ENCODE measurements at places on chromosomes 2 and 18.

DNA sequence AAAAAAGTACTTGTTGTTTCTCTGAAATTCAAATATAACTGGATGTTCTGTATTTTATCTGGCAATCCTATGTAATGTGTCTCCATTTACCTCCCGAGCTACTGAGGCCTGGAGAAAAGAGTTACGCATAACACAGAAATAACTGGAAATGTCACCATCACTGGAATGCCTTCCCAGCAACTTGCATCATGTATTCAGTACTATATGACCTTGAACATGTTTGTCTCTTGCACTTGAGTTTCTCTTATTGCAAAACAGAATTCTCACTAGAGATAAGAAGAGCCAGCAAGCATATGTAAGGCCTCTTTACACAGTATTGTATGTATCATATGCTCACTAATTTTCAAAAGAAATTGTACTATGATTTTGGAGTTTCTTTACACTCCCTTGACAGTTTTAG is 99.6 kb upstream of the CTAGE1 start:
- DNase-seq: no peak

GRCh38 chr18:13376841-13377351 is 158.3 kb downstream of the LDLRAD4 start:
- peak; percentile 70 for DNase-seq

GRCh38 chr2:170310876-170311502 is 133.0 kb downstream of the MYO3B start:
- DNase-seq: no peak

DNA sequence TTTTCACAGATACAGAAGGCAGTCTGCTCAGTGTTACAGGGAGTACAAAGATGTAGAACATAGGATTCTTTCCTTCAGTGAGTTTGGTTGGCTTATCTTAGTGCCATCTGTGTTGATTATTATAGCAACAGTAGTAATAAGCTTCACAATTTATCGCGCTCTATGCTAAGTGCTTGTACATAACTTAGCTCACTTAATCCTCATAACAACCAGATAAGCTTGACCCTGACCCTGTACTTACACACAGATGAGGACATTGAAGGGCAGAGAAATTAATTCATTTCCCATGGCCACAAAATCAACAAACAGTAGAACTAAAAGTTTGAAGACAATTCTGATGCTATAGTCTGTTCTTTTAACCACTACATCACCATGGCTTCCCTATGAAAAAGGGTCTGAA is 121.8 kb downstream of the SPHKAP start:
- DNase-seq: no peak

DNA sequence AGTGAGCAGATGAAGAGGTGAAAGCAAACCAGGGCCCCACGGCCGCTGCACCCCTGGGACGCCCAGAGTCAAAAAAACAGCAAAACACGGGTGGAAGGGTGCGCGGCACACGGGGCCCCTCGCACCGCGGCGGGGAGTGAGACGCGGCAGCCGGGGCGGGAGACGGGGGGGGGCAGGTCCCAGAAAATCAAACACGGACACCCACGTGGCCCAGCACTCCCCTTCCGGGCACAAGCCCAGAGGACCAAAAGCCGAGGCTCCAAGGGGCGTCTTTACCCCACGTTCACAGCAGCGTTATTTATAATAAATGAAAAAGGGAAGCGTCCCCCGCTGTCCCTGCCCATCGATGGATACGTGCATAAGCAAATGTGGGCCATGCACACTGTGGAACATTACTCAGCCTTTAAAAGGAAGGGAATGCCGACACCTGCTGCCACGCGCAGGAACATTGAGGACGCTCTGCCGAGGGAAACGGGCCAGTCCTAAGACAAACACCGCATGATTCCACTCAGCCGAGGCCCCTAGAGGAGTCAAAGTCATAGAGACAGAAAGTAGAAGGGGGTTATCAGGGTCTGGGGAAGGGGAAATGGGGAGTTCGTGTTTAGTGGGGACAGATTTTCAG is 677 bp upstream of the COPS9 start:
- peak; percentile 31 for DNase-seq

DNA sequence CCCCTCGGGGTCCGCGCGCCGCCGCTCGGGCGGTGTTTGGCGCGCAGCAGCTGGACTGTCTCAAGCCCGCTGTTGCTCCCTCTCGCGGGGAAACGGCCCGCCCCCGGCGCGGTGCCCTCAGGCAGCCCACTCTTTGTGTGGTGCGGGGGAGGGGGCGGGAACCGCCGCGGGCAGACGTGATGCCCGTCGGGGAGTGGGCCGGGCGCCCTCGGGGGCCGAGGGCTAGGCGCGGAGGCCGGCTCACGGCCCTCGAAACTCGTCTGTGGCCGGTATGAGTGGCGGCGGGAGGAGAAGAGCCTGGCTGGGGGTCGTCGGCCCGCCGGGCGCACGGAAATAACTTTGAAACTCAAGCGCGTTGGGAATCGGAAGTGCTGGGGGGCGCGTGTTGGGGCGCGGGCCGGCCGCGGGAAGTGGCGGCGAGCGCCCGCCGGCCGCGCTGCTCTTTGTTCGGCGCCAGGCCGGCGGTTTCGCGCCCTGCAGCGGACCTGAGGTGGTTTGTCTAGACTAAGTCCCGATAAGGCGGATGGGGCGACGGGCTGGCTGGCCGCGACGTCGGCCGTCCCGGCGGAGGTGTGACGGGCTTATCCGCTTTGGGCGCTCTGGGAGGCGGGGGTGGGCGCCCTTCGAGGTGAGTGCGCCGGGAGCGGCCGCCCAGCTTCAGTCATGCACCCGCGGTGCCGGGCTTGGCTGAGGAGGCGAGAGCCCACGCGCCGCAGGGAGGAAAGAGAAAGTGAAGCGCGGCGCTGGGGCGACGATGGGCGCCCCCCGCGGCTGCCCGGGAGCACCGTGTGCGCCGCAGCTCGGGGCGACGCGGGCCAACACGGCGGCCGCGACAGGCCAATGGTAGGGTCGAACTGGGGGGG is 679 bp downstream of the PTMA start:
- peak; percentile 62 for DNase-seq

GRCh38 chr2:204187229-204188083 is 250.9 kb downstream of the ICOS start:
- DNase-seq: no peak

GRCh38 chr2:198283146-198283545 is 478.8 kb downstream of the PLCL1 start:
- no peak for DNase-seq

GRCh38 chr2:161571051-161571429 is 53.2 kb upstream of the SLC4A10 start:
- no peak for DNase-seq

GRCh38 chr2:152198499-152198898 is 22.9 kb upstream of the STAM2 start:
- DNase-seq: no peak

- DNase-seq: peak; percentile 50
Observed at GRCh38 chr2:157743051-157743450, 114.4 kb upstream of the ACVR1C start.

- no peak for DNase-seq
Observed at GRCh38 chr2:237208373-237209260, 122.9 kb downstream of the COPS8 start.

GRCh38 chr2:72386288-72386687 is 238.6 kb upstream of the CYP26B1 start:
- no peak for DNase-seq

Measured in activated CD8-positive, alpha-beta T cell treated with anti-CD3 and anti-CD28 coated beads, Interleukin-2, amount 10 ng/mL, durations not matched to agents 7 days and 5 days (primary cell).